ENCODE measurements at places on chromosomes 7 and 10.

DNA sequence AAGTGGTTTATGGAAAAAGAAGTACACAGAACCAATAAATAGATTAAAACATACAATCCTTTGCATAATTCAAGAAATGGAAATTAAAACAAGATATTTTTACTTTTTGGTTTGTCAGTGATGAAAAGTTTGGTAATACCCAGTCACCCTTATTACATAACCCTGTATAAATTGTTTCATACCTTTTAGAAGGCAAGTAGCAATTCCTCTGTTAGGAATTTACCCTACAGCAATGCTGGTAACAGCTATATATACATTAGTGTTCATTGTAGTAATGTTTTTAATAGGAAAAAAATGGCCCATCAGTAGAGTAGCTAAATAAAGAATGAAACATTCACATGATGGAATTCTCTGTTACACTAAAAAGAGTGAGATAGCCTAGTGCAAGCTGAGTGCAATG is 42.7 kb downstream of the PTPN12 start:
- DNase-seq = no peak

GRCh38 chr7:43511769-43512515 is 71.0 kb upstream of the STK17A start:
- DNase-seq = no peak

GRCh38 chr10:128729910-128730420 is 603.7 kb upstream of the MKI67 start:
- no peak for DNase-seq

DNA sequence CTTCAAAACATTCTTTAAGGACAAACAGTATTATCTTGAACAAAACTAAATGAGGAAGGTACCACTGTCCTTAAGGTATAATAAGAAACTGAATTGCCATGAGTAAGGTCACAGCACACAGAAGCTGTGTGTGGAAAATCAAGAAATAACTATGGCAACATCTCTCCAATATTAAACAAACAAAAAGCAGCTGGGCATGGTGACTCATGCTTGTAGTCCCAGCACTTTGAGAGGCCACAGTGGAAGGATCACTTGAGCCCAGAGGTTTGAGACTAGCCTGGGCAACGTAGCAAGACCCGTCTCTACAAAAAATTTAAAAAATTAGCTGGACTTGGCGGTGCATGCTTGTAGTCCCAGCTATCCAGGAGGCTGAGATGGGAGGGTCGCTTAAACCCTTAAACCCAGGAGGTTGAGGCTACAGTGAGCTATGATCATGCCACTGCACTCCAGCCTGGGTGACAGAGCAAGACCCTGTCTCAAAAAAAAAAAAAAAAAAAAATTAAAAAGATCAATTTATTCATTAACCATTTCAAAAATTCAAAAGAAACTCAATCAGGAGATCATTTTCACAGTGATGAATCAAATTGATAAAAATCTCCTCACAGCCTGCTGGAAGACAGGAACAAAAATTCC is 195.4 kb downstream of the SKIDA1 start:
- no peak for DNase-seq

DNA sequence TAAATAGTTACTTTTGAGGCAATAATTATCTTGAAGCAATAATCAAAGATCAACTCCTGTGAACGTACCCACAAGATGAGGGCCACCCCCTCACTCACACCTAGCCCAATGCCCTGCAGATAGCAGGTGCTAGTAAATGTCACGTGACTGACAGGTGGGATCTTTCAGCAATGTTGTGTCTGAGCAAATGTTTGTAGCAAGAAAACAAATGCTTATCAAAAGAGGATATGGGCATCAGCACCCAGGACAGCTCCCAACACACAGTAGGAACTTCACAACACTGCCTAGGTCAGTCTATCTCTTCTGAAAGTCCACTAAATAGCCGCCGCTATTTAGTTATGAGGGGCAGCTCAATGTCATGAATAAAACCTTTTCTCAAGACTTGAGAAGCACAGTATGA is 120.8 kb upstream of the PDLIM1 start:
- no peak for DNase-seq

- DNase-seq = no peak
Measured at GRCh38 chr10:5927306-5927705, 37.3 kb downstream of the FBH1 start.

DNA sequence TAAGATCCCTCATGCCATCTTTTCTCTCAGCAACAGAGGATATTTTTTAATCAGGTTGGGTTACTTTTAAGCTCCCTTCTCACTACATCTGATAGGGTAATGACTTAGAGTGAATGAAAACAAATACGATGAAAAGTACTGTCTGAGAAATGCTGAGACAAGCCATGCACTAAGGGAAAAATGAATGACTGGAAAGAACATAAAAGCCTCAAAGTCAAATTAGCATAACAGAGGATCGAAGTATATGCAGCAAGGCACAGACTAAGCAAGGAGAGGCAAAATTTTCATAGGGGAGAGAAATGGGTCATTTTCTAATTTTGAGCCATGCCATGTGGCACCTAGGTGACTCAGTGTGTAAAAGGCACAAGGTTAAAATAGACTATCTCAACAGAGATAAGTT is 8.5 kb upstream of the POT1 start:
- no peak for DNase-seq

- DNase-seq = no peak
Measured at GRCh38 chr7:64747802-64748201, 46.4 kb upstream of the ZNF138 start.

DNA sequence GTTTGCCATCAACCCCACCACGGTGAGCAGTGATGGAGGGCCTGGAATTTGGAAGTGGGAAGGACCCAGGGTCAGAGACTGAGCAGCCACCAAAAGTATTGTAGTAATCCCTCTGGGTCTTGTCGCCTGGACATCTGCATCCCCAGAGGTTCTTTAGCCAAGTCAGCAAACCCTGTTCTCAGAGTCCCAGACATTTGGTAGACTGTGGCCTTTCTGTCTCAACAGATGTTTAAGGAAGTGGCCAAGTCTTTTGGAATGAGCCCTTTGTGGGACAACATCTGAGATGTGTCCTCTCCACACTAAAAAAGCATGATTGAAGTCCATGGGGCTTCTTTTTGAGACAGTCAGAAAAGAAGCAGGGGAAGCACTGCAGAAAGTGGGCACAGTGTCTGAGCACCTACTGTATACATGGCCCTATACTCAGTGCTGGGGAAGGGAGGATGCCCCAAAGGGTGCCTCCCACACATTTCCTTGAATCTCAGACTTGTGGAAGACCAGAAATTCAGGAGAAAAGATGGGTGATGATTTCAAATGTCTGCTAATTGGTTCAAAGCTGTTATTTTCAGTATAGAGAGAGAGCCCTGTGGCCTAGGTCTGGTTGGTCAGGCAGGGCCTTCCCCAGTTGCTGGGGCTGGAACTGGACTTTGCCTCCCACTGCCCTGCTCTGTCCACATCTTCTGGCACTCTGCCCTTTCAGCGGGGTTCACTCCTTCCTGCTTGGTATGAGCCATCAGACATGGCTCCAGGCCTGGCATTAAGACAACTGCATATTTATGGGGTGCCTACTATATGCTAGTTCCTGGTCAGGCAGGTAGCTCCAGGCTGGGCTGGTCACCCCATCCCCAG is 26.5 kb upstream of the VSIR start:
- DNase-seq = no peak

- DNase-seq = no peak
Measured at GRCh38 chr7:81469869-81470723, 299.8 kb downstream of the HGF start.

- no peak for DNase-seq
Measured at GRCh38 chr10:6953271-6953801, 373.3 kb upstream of the PRKCQ start.

DNA sequence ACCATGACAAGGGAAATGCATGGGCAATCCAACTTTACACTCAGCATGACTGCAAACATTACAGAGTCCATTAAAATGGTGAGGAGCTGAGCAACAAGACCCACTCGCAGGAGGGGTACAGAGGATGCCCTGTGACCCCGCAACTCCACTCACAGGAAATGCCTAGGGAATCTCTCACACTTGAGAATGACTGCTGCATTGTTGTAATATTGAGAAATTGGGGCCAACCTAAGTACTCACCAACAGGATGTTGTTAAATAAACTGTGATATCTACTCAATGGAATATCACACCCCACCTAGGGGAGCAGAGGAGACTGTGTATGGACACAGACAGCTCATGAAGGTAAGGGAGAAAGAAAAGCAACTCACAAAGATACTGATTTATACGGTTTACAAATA is 53.4 kb upstream of the CAMK2B start:
- DNase-seq = no peak

GRCh38 chr7:142088022-142088714 is 23.4 kb upstream of the MGAM2 start:
- no peak for DNase-seq

GRCh38 chr7:14734839-14735321 is 167.7 kb downstream of the DGKB start:
- DNase-seq = no peak

DNA sequence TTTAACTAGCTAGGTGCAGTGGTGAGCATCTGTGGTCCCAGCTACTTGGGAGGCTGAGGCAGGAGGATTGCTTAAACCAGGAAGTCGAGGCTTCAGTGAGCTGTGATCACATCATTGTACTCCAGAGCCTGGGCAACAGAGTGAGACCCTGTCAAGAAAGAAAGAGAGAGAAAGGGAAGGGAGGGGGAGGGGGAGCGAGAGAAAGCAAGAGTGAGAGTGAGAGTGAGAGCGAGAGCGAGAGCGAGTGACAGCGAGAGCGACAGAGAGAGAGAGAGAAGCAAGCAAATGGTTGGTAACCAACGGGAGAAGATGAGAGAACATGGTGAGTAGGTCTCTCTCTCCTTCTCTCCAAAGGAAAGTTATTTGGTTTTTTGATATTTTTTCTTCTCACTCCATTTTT is 69.8 kb upstream of the DGKI start:
- no peak for DNase-seq

- no peak for DNase-seq
Measured at GRCh38 chr10:19704544-19704943, 111.7 kb upstream of the PLXDC2 start.

DNA sequence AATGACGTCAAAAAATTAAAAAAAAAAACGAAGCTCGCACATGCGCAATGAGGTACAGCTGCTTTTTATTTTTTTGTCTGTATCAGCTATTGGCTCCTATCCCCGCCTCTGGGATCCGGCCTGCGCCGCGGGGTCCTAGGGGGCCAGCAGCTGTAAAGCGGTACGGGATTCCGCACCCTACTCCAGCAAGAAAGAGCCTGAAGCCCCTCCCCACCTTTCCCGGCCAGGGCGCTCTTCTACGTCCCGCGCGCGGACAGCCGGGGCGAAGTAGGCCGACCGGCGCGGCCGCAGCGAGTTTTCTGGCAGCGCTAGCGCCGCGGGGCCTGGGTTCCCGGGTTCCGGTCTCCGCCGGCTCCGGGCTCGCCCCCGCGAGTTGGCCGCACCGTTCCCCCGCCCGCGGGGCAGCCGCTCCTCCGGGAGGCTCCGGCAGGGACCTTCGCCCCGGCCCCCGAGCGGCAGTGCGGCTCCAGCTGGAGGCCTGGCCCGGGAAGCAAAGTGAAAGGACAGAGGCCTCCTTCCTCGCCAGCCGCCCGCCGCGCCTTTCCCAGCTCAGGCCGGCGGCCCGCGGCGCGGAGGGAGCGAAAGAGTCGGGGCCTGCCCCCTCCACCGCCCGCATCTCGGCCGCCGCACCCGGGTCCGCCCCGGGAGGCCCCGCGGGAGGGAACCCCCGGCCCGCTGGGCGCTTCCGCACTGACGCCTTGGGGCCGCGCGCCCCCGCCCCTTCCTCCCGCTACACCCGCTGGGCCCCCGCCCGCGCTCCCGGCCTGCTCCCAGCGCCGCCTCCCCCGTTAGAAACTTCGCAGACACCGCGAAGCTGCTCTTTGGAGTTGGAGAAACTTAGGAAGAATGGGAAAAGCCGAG is 4.7 kb upstream of the SPAG6 start:
- peak; percentile 74 for DNase-seq

All from GDM1 (cell line).